Body of pancreas (tissue), 4 donors: ENCODE measurements at places on chromosomes 1 and 21. TPM values are rescaled to one million over a fixed set of nuclear protein-coding genes. Genes with fewer than 3 reads are reported as not detected.

The MAEL gene
- not detected for total RNA-seq

The GJA9 gene
- total RNA-seq: not detected

The RABGGTB gene
- 50.6 TPM for total RNA-seq

The TSSK3 gene
- 1.8 TPM for total RNA-seq

The ADCY10 gene
- not detected for total RNA-seq

DNA sequence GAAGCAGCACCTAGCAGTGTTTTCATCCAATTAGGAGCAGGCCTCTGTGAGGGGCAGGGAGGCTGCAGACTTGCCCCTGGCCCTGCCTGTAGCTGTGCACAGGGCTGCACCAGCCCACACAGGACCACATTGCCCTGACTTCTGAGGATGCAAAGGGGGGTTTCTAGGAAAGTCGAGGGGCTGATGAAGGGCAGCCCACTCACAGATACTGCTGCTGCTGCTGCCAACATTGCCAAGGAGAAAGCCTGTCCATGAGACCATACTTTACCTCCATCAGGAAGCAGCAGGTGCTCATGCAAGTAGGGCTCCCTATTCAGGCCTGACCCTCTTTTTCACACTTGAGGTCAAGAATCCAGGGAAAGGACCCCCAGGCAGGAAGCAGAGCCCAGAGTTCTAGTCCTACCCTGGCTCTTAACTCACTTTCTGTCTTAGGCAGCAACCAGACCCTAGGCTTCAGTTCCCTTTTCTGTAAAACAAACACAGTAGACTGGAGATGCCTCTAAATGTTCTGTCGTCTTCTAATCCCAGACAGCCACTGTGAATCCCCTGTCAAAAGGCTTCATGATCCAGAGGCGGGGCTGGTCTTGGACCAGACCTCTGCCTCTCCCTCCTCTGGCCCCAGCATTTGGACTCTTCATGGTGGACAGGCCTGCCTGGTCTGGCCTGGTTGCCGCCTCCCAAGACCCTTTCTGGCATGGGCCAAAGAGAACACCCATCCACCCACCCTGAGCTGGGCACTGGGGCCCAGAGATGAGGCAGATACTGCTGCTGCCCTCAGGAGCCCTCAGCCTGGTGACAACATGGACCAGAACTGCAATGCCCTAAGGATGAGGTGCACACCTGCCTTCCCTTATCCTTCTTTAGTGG is 120.2 kb downstream of the GLIS1 start:
- DNase-seq: no peak

DNA sequence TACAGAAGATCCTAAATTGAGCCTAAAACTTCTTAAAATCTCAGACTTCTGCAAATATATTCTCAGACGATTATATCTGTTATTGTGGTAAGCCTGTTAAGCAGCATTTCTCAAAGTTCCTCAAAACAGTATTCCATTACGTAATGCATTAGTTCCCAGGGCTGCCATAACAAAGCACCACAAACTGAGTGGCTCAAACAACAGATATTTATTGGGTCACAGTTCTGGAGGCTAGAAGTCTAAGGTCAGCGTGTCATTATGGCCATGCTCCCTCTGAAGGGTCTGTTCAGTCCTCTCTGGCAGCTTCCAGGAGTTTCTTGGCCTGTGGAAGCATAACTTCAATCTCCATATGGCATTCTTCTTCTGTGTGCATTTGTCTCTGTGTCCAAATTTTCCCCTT is 103.5 kb upstream of the ST6GALNAC5 start:
- no peak for DNase-seq

GRCh38 chr1:177126267-177126666 is 38.2 kb downstream of the ASTN1 start:
- no peak for DNase-seq

DNA sequence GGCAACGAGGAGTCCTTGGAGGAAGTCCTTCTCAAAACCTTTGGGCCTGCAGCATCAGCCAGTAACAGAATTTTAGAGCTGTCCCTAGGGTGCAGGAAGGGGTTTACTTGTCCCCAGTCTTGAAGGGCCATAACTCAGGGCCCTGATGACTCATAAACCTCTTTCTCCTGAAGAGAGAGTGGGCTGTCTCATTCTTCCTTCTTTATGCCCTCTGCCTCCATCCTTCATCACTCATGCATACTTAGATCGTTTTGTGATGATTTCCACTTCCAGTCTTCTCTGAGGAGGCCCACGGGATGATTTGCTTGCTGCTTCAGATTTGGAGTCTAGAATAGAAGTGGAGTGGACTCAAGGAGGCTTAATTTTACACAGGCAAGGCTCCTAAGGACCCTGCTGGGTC is 60.2 kb downstream of the NDUFS5 start:
- DNase-seq: no peak

DNA sequence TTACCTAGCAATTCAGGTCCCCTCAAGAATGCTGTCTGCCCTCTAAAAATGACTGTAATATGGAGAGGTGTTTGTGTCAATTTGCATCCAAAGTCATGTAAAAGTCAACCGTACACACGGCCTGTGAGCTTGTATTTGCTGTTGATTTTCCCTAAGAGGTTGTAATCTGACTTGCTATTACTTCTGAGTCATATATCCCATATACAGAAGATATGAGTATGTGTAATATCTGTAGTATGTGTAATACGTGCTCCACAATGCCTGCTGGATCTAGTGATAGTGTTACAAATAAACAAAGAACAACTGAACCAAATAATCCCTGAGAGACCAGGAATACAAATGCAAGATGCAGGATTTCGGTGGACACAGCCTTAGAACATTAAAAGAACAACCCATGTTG is 1.4 kb upstream of the KCNJ6 start:
- no peak for DNase-seq

DNA sequence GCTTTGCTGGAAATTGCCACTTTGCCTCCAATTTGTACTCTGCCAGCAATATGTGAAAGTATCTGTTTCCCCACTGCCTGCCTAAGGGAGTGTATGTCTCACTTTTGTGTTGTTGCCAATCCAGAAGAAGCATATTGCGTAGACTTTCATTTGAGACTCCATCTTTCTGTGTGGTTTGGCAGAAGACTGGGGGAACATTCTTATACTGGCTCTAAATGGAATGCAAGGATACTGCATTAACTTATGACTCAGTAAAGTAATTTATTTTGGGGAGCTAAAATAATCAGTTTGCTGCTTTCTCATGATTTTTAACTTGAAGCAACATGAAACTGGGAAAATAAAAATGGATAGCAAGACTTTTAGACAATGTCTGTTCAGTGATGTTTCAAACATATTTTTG is 107.7 kb upstream of the TMPRSS2 start:
- no peak for DNase-seq

DNA sequence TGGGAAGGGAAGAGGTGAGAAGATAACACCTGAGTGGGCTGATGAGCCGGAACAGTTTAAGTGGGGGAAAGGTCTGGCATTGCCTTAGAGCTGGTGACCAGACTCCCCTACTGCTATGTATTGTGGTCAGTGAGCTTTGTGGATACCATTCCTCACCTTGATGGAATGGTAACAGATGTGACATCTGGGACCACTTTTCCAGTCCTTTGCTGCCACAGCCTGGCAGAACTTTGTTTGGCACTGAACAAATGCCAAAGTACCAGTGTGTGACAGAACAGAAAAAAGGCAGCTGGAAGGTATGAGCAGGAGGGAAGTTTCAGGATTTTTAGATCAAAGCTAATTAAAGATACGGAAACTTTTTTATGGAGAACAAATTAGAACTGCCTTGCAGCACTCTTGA is 6.2 kb downstream of the MED8 start:
- DNase-seq: no peak

DNA sequence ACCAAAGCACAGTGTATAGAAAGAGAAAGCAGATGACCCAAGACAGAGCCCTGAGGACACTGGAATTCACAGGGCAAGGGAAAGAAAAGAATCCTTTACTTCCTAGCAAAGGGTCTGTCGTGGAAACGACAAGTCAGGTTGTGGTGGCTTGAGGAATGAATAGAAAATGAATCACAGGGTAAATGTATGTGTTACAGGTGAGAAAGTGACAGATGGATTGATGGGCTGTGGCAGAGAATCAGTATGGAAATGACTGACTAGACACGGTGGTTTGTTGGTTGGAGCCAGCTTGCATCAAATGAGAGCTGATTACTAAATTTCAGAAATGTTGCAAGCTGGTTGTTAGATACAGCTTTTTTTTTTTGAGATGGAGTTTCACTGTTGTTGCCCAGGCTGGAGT is 46.9 kb downstream of the PTP4A2 start:
- DNase-seq: no peak

- DNase-seq: peak; percentile 3
Measured at GRCh38 chr1:164473544-164473943, 85.4 kb upstream of the PBX1 start.

DNA sequence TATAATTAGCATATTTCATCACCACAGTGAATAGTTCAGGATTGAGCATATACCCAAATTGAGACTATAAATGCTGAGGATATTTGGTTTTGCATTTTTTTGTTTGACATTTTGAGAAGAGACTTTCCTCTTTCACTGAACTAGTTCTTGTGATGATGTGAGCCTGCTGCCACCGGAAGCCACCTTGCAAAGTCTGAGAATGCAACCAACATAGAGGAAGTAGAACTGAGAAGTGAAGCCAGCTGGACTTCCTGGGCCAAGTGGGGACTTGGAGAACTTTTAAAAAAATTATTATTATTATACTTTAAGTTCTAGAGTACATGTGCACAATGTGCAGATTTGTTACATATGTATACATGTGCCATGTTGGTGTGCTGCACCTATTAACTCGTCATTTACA is 102.3 kb downstream of the RPE65 start:
- no peak for DNase-seq

DNA sequence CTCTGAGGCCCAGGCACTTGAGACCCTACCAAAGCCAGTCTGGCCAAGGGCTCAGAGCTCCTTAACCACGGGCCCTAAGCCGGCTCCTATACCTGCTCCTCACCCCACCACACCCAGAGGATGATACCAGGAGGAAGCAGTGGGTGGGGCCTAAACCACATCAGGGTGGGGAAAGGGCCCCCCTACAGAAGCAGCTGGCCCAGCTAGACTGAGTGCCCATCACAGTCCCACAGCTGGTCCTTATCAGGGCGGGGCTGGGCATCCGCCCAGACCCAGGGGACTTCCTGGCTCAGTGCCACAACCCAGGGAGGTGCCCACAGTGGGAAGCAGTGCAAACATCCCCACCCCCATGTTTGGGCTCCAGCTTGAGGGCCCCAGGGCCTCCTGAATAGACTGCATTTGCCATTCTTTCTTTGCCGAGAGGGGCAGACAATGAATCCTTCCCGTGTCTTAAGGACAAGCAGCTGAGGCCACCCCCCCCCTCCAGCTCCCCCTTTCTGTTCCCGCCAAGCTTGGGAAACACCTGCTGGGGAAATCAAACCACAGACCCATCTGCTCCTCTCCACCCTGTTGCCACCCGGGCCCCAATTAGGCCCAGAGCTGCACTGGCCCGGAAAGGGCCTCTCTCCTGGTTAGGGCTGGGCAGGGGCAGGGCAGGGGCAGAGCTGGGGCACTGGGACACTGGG is 6.2 kb downstream of the E2F2 start:
- no peak for DNase-seq

DNA sequence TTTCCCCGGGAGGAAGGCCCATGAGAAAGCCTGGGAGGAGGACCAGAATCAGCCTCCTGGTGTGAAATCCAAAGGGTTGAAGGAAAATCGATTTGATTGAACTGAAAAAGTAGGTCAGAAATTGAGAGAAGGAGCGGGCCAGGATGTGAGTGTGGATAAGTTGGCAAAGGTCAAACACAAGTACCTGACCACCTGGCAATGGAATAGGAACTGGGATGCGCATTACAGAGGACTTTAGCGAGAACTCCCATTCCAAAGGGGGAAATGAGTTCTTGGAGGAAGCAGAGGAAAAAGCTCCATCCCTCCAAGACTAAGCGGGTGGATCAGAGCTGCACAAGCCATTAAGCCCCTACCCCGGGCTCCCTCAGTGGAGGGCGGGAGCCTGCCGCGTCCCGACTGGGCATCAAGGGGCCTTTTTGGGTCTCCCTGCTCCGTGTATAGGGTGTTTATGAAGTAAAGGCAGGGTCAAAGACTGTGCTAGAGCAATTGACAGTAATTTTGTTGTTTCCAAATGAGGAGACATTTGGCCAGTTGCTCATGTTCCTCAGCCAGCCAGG is 56.4 kb downstream of the TGFB2 start:
- DNase-seq: no peak

- DNase-seq: no peak
Measured at GRCh38 chr1:192697771-192698170, 61.8 kb downstream of the RGS13 start.

- DNase-seq: peak; percentile 73
Measured at GRCh38 chr21:45542242-45542666, at the start of gene SLC19A1. TSS of gene SLC19A1 (minus strand) at chr21:45542440. CDS start at chr21:45537959, 4,481 bp downstream.
